ENCODE measurements at places on chromosomes 5 and 9. TPM values are rescaled to one million over a fixed set of nuclear protein-coding genes. Genes with fewer than 3 reads are reported as not detected.

The PHF24 gene
- not detected for total RNA-seq

The CCDC192 gene
- not detected for total RNA-seq

The KIAA0825 gene
- 5.7 TPM for total RNA-seq

The C5orf46 gene
- total RNA-seq = not detected

The ZDHHC12 gene
- 21.1 TPM for total RNA-seq

- DNase-seq = no peak
Measured at GRCh38 chr5:19266791-19267190, 721.2 kb downstream of the CDH18 start.

GRCh38 chr9:107323836-107324585 is 40.9 kb downstream of the RAD23B start:
- DNase-seq = no peak

DNA sequence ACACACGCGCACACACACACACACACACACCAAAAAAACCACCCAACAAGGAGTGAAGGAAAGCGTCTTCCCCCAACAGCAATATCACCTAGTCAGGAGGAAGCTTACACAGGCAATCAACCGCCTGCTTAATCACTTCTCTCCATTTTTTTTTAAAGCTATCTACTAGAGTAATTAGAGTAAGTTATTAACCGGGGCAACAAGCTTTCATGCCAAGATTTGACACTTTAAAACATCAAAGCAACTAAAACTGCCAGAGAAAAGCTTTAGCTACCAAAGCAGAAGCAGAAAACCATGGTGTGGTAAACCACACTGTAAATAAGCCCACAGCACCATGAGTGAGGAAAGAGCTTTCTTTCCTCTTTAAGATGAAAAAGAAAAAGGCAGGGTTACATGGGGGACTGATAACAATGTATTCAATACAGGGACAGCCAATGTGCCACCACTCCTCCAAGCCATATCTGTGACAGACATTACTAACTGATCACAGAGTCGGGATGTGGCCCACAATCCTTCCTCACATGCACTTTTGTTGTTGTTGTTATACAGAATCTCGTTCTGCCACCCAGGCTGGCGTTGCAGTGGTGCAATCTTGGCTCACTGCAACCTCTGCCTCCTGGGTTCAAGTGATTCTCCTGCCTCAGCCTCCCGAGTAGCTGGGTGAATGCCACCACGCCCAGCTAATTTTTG is 282.1 kb downstream of the CRB2 start:
- no peak for DNase-seq

- no peak for DNase-seq
Measured at GRCh38 chr5:134188092-134188491, 11.3 kb upstream of the SKP1 start.

- peak; percentile 34 for DNase-seq
Measured at GRCh38 chr5:154296525-154297159, 106.1 kb downstream of the GALNT10 start.

DNA sequence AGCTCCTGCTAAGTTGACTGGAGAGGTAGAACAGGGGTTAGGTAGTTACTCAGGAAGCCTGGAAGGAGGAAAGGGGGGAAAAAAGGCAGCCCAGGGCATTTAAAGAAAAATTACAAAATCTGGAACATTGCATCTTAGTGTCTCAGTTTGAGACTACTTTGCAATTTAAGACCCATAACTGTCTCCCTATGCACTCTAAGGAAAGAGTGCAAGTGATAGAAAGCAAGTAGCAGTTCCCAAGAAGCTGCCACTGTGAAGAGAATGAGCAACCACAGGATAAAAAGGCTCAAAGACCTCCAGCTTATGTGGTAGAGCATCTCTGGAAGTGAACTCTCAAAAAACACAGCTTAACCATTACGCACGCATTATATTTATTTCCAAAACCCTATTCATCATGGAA is 141.8 kb downstream of the SLCO4C1 start:
- DNase-seq = no peak

DNA sequence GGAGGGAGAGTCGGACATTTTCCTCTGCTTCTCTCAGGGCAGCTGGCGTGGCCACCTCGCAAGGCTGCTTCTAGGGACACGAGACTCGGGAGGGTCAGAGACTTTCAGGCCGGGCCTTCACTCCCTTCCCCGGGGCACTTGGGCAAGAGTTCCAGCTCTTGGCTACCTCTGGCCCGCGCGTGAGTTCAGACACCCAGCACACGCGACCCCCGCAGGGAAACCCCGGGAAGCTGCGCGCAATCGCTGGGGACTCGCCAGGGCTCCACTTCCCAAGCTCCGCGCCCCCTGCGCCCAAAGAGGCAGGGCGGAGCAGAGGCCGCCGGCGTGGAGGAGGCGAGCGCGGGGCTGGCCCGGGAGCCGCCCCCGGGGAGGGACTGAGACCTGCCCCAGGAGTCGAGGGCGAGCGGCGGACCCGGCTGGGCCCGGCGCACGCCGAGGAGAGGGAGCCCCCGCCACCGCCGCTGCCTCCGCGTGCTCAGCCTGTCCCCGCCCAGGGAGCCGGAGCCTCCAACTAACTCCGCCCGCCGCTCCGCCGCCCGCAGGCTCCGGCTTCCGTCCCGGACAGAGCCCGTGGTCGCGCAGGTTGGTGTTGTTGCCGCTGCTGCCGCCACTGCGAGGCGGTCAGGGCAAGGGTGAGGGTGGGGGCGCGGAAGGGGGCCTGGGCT is at the start of gene PAM:
TSS of gene PAM (plus strand) at position 539 of the 665 bp plus-strand sequence. CDS start 110,891 bp downstream, outside the sequence.
- DNase-seq = peak; percentile 79

- no peak for DNase-seq
Measured at GRCh38 chr5:149865746-149866145, 78.8 kb downstream of the PDE6A start.

GRCh38 chr5:131640043-131640856 is 5.2 kb upstream of the RAPGEF6 start:
- DNase-seq = no peak

- DNase-seq = no peak
Measured at GRCh38 chr5:172897481-172898217, 61.6 kb upstream of the RPL26L1 start.

Measured in body of pancreas (tissue), 4 donors.